Pericardium fibroblast (primary cell): ENCODE measurements at places on chromosomes 6 and 20. TPM values are rescaled to one million over a fixed set of nuclear protein-coding genes. Genes with fewer than 3 reads are reported as not detected.

The CST9L gene
- total RNA-seq, result not detected in 2 replicates

The PRRT1 gene
- total RNA-seq, result 0.47 and 0.85 TPM in 2 replicates

The LAMA2 gene
- 149 and 154 TPM in 2 replicates for total RNA-seq

The COL20A1 gene
- not detected in 2 replicates for total RNA-seq

The BTN3A1 gene
- total RNA-seq, result 9.2 and 13.4 TPM in 2 replicates

The RAE1 gene
- total RNA-seq, result 18.5 and 24.2 TPM in 2 replicates

The WRNIP1 gene
- total RNA-seq, result 35.0 and 44.5 TPM in 2 replicates

The EPB41L1 gene
- 16.5 and 28.2 TPM in 2 replicates for total RNA-seq

The TEAD3 gene
- 14.9 and 29.2 TPM in 2 replicates for total RNA-seq

The LPIN3 gene
- total RNA-seq, result 9.7 and 13.2 TPM in 2 replicates

The NT5DC1 gene
- 4.5 and 8.1 TPM in 2 replicates for total RNA-seq

The PTK6 gene
- not detected in 2 replicates for total RNA-seq

The ULBP2 gene
- total RNA-seq, result 0.94 and 4.8 TPM in 2 replicates

The MUCL3 gene
- total RNA-seq, result not detected in 2 replicates

The ADAM33 gene
- 89.4 and 111 TPM in 2 replicates for total RNA-seq

The PHACTR1 gene
- 0.26 and 1.1 TPM in 2 replicates for total RNA-seq

The ZSCAN31 gene
- total RNA-seq, result 0.68 and 3.5 TPM in 2 replicates

The FOXC1 gene
- 5.4 and 7.8 TPM in 2 replicates for total RNA-seq

The OPRM1 gene
- total RNA-seq, result not detected in 2 replicates

The MLN gene
- total RNA-seq, result not detected in 2 replicates

The TFAP2D gene
- total RNA-seq, result not detected in 2 replicates

The NMBR gene
- total RNA-seq, result not detected in 2 replicates

The PTCRA gene
- not detected in 2 replicates for total RNA-seq

The ENPP3 gene
- total RNA-seq, result not detected in 2 replicates

The WFDC10B gene
- not detected in 2 replicates for total RNA-seq

The PRPH2 gene
- total RNA-seq, result 3.0 and 3.1 TPM in 2 replicates

The SLC22A2 gene
- not detected in 2 replicates for total RNA-seq

The TBXT gene
- not detected in 2 replicates for total RNA-seq

The LINC00237 gene
- total RNA-seq, result not detected in 2 replicates

The OR2H1 gene
- total RNA-seq, result not detected in 2 replicates

The TINAG gene
- not detected in 2 replicates for total RNA-seq

The PLCB4 gene
- total RNA-seq, result 0.23 and 0.26 TPM in 2 replicates

The PROKR2 gene
- not detected in 2 replicates for total RNA-seq

The IL20RA gene
- 0.12 and 0.85 TPM in 2 replicates for total RNA-seq

The PPP1R14C gene
- not detected in 2 replicates for total RNA-seq

The ZBTB12 gene
- 2.6 and 4.9 TPM in 2 replicates for total RNA-seq

The IFNGR1 gene
- total RNA-seq, result 40.8 and 54.8 TPM in 2 replicates

The SYCP2 gene
- 0.47 TPM in 1 of 2 replicates, not detected in the other for total RNA-seq

The OPN5 gene
- total RNA-seq, result not detected in 2 replicates

The SLC2A10 gene
- 30.7 and 43.6 TPM in 2 replicates for total RNA-seq

The GSTA2 gene
- not detected in 2 replicates for total RNA-seq

The LRRN4 gene
- total RNA-seq, result 1.0 and 12.4 TPM in 2 replicates

The HSPA1L gene
- 0.12 and 0.34 TPM in 2 replicates for total RNA-seq

The E2F1 gene
- total RNA-seq, result 1.5 and 1.8 TPM in 2 replicates

The TSHZ2 gene
- total RNA-seq, result 0.35 and 16.3 TPM in 2 replicates

The PPP1R18 gene
- total RNA-seq, result 51.4 and 61.3 TPM in 2 replicates

The BICRAL gene
- 4.7 and 6.0 TPM in 2 replicates for total RNA-seq

The TRAPPC3L gene
- 0.47 TPM in 1 of 2 replicates, not detected in the other for total RNA-seq

The PLN gene
- total RNA-seq, result 0.12 TPM in 1 of 2 replicates, not detected in the other
